ENCODE measurements at places on chromosomes 1 and 21.

- no peak for DNase-seq
Observed at GRCh38 chr21:20106368-20106767, 891.8 kb upstream of the NCAM2 start.

DNA sequence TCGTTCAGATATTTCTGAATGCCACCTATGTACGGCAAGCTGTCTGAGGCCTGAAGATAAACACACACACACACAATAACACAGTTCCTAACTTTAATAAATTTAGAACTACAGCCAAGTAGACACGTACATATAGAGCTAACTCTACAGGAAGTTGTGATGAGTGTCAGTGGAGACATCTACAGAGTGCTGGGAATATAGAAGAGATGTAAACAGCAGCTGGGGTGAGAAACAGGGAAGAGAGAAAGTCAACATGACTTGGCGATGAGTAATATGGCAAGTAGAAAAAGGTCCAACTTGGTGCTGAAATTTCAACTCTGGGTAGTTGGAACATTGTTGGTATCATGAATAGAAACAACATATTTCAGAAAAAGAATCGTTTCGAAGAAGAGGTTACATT lies 206.5 kb downstream of the ZP4 start:
- DNase-seq, result no peak

DNA sequence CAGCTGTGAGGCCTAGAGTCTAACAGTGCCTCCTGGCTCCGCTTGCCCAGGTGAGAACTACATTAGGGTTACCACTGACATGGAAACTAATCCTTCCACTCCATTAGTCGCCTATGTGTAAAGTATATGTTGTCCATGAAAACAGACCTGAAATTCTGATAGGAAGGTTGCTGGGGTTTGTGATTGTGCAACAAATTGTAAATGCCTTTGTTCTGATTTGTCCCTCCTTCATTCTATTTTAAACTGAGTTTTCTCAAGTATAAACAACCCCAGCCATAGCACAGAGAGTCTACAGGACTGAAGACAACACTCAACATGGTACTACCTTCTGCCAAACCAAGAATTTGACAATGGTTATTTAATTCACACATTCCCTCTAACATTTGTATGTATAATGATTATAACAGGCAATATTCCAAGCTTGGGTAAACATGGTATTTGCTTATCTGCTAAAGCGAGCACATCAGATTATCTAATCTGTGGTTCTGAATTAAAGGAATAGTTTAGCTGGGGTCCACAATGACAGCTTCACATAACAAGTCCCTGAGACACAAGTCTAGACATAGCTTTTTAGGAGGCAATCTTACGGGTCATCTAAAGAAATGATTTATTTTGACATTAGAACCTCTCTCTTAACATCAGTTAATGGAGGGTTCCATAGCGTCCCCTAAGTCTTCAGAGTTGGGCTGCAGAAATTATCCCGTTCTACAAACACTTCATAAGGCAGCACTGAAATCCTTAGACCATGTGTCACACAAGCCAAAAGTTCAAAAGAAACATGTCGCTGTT lies 633.0 kb downstream of the SMYD3 start:
- no peak for DNase-seq

DNA sequence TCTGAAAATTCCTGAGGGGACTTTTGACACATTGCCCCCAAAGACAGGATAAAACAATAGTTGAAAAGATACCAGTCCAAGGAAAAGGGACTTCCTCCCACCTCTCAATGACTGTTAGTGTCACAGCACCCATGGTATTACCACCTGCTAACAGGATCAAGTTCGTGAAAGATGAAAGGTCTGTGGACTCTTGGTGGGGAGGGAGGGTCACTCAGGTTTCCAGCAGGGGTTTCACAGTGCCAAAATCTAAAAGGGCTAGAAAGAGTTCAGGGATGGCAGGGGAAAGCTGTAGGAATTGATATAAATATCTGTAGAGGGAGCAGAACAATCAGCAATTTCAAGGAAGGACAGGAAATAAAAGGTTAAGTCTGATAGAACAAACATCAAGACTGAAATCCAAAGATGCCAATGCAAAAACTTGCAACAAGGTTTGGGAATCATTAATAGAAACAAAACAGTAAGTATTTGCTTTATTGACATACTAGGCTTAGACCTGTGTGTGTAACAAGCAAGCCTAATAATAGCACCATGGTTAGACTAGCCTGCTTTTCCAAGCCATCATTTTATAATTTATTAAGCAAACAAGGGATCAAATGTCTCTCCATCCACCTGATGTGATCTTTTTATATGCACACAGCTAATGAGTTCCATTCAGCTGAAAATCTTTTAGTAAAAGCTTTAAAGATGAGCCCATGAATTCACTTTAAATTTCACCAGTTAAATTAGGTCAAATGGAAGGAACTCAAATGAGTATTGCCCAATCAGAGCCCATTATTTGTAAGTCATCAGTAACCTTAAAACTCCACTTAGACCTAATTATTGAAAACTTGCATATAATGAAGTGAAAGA lies 3.7 kb downstream of the MCL1 start:
- no peak for DNase-seq

- no peak for DNase-seq
Observed at GRCh38 chr1:10593750-10594149, 119.0 kb downstream of the PEX14 start.

GRCh38 chr1:64392109-64392508 lies 77.8 kb upstream of the CACHD1 start:
- DNase-seq, result no peak

DNA sequence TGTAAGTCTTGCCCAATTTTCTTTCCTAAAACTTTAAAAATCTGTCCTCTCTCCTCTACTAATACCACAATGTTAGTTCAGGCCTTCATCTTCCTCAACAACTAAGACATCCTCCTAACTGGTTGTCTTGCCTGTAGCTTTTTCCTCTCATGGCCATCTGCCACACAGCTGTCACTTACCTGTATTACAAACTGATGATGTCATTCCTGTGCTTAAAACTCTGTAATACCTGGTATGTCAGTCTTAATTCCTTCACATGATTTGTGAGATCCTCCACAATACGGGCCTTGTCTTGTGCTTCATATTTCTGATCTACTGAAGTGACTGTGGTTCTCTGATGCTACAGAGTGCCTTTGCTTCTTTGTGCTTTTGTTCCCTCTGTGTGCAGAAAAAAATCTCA lies 9.8 kb downstream of the MRPS14 start:
- DNase-seq, result no peak

- no peak for DNase-seq
Observed at GRCh38 chr1:209707308-209707707, 2.7 kb downstream of the HSD11B1 start.

GRCh38 chr1:43435146-43436145 lies 18.3 kb downstream of the HYI start:
- DNase-seq, result peak; percentile 45

- no peak for DNase-seq
Observed at GRCh38 chr1:185929776-185930175, 195.6 kb downstream of the HMCN1 start.

GRCh38 chr1:214747050-214747635 lies 144.1 kb downstream of the CENPF start:
- DNase-seq, result no peak

GRCh38 chr1:200708769-200709168 lies 29.9 kb upstream of the CAMSAP2 start:
- DNase-seq, result no peak

GRCh38 chr1:155834296-155834926 lies 22.6 kb downstream of the GON4L start:
- no peak for DNase-seq

- DNase-seq, result no peak
Observed at GRCh38 chr1:29990304-29990703, 733.1 kb downstream of the MATN1 start.

GRCh38 chr1:187415065-187415464 lies 586.3 kb downstream of the PLA2G4A start:
- DNase-seq, result no peak

GRCh38 chr1:98493469-98493868 lies 168.1 kb upstream of the SNX7 start:
- no peak for DNase-seq

- no peak for DNase-seq
Observed at GRCh38 chr1:76129731-76130130, 55.2 kb downstream of the ST6GALNAC3 start.

GRCh38 chr1:89190017-89190416 lies 8.7 kb downstream of the GBP4 start:
- DNase-seq, result no peak

- no peak for DNase-seq
Observed at GRCh38 chr1:167250482-167250881, 29.8 kb downstream of the POU2F1 start.

- DNase-seq, result no peak
Observed at GRCh38 chr21:42395905-42396651, at the start of gene TMPRSS3. TSS of gene TMPRSS3 (minus strand) at chr21:42396052. CDS start at chr21:42395417, 635 bp downstream.

- DNase-seq, result no peak
Observed at GRCh38 chr21:29157080-29157479, 26.6 kb downstream of the MAP3K7CL start.

GRCh38 chr1:192579010-192579738 lies 3.6 kb downstream of the RGS1 start:
- no peak for DNase-seq

- no peak for DNase-seq
Observed at GRCh38 chr1:51906306-51907078, 28.0 kb upstream of the NRDC start.

DNA sequence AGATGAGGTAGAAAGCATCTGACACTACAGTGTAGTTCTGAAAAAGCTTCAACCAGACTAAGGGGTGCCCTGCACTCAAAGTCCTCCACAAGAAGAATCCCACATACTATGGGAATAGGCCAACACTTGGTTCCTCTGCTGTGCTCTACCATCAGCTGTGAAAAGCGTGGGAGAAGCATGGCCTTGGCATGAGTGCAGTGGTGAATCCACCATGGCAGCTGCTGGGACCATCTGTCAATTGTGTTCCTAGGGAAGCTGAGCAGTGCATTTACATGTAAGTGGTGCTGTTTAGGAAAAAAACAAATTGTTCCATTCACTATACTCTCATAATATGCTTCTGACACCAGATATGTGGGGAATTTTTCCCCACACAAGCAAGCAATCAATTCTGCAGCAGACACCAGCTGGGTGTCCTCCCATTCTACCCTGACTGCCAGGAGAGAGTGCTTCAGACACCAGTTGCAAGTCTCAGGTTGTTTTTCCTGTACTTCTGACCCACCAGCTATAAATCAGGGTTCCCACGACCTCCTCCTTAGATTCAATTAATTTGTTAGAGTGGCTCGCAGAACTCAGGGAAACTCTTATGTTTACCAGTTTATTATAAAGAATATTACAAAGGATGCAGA lies 230.8 kb upstream of the CHRM3 start:
- DNase-seq, result peak; percentile 17

DNA sequence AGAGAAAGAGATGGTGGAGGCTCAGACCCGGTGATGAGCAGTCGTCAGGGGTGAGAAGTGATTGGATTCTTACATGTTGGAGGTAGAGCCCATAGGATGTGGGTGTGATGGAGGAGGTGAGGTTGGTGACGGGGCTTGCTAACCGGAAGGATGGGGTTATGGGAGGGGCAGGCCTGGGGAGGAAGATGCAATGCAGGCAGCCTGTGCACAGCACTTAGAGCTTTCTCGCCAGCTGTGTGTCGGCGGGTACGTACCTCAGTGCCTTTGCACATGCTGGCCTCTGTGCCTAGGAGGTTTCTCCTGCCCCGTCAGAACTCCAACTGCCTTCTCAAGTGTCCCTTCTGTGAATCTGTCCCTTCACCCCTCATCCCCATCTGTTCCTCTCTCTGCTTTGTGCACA lies 2.9 kb upstream of the BSND start:
- no peak for DNase-seq

- no peak for DNase-seq
Observed at GRCh38 chr1:101259744-101260148, 22.9 kb downstream of the S1PR1 start.

- DNase-seq, result no peak
Observed at GRCh38 chr21:17742181-17742580, 77.0 kb downstream of the C21orf91 start.

- no peak for DNase-seq
Observed at GRCh38 chr1:210650403-210650802, 321.7 kb downstream of the HHAT start.

DNA sequence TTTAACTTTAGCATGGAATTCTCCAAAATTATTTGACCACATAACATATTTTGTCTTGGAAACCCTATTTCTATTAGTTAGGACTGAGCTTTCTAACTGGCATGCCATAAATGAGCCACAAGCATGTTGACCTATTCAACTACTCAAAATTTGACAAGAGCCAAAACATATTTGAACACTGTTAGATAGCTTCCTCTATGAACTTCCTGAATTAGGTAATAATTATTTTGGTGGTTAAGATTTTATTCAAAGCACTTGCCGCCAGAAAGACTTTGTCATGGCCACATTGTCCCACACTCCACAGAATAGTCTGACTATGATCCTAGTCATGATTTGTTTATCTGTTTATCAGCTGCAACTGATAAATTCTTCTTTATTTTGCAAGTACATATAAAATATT lies 23.1 kb upstream of the CTPS1 start:
- DNase-seq, result no peak

DNA sequence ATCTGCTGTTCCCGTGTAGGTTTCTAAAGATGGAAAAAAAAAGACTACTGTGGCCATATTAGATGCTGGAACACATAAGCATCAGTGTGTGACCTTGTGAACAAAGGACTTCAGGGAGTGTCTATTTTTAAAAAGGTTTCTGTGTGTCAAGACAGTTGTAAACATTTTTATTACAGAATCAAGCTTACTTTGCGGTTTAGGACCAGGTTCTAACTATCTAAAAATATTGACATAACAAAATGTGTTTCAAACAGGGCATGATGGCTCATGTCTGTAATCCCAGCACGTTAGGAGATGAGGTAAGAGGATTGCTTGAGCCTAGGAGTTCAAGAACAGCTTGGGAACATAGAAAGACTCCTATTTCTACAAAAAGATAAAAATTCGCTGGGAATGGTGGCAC lies 7.1 kb upstream of the DDI2 start:
- DNase-seq, result no peak

GRCh38 chr1:25792115-25792514 lies 7.9 kb upstream of the SELENON start:
- DNase-seq, result no peak

DNA sequence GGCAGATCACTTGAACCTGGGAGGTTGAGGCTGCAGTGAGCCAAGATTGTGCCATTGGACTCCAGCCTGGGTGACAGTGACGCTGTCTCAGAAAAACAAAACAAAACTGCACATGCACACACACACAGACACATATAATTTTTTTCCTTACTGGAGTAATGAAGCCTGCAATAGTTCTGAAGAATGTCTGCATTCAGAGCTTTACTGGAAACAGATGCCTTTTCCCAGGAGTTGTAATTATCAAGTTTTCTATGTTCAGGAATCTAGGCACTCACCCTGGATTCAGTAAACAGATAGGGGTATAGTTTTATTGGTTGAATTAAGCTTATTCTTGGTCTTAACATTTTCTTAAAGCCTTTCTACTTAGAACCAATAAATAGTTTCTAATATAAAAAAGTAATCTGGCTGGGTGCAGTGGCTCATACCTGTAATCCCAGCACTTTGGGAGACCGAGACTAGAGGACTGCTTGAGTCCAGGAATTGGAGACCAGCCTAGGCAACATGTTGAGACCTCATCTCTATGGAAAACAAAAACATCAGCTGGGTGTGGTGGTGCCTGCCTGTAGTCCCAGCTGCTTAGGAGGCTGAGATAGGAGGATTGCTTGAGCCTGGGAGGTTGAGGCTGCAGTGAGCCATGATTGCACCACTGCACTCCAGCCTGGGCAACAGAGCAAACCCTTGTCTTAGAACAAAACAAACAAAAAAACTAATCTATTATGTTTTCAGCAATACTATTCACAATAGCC lies 15.8 kb downstream of the SPEN start:
- DNase-seq, result no peak

- no peak for DNase-seq
Observed at GRCh38 chr1:227796359-227796915, 19.0 kb upstream of the PRSS38 start.

Data from muscle of back (tissue), 13 donors.